Hepatic stellate cell (primary cell): ENCODE measurements at places on chromosomes 12 and 14.
A peak's percentile ranks its signal among the peaks of the same experiment; 100 is the strongest.

DNA sequence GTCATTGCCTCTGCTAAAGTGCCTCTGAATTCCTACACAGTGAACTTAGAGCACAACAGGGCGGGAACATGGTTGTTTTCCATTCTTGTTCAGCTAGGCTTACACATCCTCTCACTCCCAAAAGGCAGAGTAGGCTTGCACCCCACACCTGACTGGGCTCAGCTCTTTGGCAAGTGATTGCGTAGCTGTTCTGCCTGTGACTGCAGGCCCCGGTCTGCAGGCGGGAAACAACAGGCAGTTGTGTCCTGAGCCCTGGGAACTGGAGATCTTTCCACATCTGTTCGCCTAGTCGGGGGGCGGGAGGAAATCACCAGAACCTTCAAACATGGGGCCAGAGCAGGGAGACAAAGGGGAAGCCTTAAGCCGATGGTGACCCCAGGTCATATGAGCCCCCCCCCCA, 274.7 kb downstream of the ZFP36L1 start:
- DNase-seq, result no peak

- peak; percentile 49 for DNase-seq
Observed at GRCh38 chr12:122395319-122395718, 27.1 kb downstream of the CLIP1 start.

DNA sequence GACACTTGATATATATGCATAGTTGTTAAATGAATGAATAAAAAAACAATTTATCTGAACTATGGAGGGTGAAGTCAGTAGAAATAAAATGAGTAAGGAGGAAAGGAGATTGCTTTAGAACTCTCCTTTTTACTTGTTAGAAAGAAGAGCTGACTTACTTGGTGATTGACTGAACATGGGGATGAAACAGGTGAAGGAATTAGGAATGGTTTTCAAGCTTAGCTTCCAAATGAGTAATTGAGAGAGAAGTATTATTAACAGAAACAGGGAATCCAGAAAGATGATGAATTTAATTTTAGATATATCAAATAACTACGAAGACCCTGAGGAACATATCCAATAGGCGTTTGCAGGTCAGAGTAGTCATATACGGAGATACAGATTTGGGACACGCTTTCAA, 33.6 kb upstream of the EMP1 start:
- DNase-seq, result no peak

GRCh38 chr14:50092006-50092555, 24.3 kb downstream of the VCPKMT start:
- no peak for DNase-seq

DNA sequence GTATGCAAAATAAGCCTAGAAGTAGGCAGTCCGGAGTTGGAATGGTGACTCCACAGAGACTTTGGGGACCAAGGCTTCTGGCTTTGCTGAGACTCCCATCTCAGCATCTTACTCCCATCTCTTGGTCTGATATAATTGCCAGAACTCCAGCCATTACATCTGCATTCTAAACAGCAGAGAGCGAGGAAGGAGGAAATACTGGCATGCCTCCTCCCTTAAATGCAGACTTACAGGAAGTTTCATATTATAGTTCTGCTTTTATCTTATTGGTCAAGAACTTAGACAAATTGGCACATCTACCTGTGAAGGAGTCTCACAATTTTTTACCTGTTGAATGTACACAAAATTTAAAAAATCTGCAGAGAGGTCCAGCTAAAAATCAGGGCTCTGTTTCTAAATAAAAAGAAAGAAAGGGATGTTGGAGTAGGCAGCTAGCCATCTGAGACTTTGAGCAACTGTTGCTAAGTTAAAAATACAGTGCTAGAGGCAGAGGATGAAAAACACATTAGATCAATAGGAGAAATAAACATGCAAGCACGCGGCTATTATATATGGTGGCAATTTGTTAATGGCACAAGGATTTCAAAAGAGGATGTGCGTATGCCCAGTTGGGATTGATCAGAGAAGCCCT, 209.9 kb upstream of the HMGA2 start:
- DNase-seq, result no peak

- peak; percentile 52 for DNase-seq
Observed at GRCh38 chr14:28756884-28757570, 9.6 kb upstream of the FOXG1 start.

DNA sequence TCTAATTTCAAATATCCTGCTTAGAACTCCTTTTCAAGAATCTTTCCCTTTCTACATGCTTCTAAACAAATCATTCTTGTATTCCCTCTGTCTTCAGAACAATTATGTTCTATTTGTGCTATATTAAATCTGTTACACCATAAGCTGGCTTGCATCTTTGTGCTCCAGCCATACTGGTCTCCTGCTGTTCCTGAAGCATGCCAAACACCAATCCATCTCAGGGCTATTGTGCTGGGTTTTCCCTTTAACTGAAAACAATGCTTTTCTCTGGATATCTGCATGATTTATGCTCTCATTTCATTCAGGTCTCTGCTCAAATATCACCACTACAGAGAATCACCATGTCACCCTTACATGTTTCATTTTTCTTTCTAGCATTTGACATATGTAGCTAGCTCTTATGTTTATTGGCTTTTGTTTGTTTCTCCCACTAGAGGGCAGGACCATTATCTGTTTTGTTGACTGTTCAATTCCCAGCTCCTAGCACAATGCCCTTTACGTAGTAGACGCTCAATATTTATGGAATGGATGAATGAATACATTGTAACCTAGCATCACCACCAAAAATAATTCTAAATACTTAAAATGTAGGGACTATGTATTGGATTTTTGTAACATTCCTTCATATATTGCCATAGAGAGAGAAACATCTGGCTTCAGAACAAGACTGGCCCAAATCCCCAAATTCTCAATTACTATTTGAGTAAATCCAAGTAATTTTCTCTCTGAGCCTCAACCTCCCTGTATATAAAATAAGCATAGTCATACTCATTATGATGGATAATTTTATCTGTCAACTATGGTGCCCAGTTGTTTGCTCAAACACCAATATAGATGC, 302.0 kb upstream of the SYT1 start:
- no peak for DNase-seq
